Stimulated activated CD4-positive, alpha-beta T cell treated with anti-CD3 and anti-CD28 coated beads, TNF-alpha, amount 100 ng/mL, for 1 hour (primary cell): ENCODE measurements at places on chromosomes 2 and 18.

GRCh38 chr18:71849407-71849806, 694.7 kb downstream of the CBLN2 start:
- DNase-seq: no peak

DNA sequence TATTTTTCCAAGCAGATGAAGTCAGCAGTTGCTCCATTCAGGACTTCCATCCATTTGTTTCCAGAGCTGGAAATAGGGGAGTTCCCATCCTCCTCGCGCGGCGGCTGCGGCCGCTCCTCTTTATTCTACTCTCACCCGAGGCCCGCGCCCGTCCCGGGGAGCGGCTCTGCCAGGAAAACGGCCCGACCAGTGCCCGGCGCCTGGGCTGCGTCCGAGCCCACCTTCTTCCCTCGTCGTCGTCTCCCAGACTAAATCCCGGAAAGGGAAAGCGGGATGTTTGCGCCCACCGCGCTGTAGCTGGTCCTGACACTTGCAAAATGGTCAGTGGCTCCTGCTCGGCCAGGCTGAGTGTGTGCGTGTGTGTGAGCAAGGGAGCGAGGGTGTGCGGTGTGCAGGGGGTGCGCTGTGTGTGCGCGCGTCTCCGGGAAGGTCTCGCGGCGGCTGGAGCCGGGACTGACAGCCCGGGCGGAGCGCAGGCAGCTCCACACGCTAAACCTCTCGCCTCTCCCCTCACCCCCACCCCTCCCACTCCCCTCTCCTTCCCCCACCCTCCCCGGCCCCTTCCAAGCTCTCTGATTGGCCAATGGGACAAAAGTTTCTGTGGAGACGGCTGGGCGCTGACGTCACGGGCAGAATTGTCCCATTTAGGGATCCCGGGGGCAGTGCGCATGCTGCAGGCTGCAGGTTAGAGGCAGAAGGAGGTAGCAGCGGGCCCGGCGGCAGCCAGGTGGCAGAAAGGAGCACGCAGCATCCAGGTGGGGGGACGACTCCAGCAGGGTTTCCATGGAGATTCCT, at the start of gene NOL4:
TSS of gene NOL4 (minus strand) at position 491 of the 795 bp plus-strand sequence. CDS start 1,660 bp downstream, outside the sequence.
- no peak for DNase-seq

GRCh38 chr18:32455361-32455760, 15.3 kb downstream of the GAREM1 start:
- no peak for DNase-seq

DNA sequence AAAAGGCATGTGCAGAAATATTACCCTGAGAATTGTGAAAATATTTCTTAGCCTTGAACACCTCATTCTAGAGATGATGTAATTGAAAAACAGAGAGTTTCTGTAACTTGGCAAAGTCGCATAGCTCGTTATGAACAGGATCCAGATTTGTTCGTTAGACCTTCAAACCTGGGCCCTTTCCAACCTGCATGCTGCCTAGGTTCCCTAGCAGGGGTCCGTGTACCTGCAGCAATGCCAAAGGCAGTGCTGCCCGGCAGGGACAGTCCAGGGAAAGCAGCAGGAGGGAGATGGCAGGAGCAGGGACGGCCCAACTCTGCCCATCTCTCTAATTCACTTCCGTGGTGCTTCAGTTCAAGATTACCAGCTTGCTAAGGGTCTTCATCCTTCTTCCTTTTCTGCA, 12.0 kb downstream of the PIEZO2 start:
- DNase-seq: no peak

DNA sequence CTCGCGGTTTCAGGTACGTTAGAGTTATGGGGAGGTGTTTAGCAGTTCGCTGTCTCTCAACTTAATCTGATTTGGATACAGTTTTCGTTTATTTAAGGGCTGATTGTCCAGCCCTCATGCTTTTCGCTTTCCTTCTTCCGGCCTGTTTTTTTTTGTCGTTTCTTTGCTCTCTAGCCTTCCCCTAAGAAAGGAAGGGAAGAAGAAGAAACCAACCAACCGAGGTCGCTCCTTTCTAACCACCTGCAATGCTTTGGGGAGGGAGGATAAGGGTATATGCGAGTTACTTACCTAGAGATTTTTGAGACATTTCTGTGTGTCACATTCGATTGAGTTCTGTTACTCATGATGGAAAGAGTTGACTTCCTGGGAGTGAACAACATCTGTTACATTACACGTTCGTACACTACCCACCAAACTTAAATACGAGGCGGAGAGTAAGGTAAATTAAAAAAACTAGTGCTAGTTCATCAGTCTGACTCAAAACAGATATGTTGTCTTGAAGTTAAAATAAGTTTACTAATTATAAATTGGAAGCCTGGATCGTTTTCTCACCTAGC, 918 bp downstream of the EIF5B start:
- DNase-seq: no peak
